ENCODE measurements at places on chromosomes 12 and 14. TPM values are rescaled to one million over a fixed set of nuclear protein-coding genes. Genes with fewer than 3 reads are reported as not detected.

- no peak for DNase-seq
Measured at GRCh38 chr14:94775091-94775870, 5.4 kb upstream of the GSC start.

DNA sequence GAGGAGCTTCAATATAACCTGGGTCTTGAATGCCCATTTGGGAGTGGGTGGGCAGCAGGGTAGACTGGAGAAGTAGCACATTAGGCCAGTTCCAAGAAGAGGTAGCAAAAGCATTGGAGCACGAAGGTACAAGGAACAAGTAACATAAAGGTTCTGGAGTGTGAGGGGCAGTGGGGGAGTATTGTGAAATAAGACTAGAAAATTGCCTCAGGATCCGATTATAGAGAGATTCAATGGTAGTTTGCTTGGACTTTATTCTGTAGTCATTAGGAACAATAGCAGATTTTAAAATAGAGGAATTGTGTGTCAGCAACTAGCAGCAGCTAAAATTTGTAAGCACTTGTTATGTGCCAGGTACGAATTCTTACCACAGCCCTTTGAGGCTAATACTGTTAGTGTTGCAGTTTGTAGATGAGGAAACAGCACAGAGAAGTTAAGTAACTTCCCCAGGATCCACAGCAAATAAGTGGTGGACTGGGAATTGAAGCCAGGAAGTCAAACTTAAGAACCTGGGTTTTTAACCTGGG is 61.8 kb downstream of the PPFIBP1 start:
- no peak for DNase-seq

DNA sequence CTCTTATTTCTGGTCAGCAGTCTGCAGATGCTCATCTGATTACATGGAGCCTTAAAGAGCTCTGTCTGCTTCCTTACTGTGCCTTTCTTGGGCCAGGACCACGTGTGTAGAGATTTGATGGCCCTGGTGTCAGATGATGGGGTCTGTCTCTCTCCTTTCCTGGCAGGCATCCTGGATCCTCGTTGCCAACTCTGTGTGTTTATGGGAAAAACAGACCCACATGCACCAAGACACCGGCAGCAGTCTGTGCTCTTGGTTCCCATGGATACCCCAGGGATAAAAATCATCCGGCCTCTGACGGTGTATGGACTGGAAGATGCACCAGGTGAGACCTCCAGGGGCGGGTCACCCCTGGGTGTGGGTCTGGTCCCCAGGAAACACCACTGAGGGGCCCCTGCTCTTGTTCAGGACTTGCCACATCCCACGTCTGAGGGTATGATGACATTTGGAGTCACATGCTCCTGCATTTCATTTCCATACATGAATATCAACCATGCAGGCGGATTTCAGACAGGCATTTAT is 18.5 kb upstream of the ALDH2 start:
- DNase-seq = no peak

DNA sequence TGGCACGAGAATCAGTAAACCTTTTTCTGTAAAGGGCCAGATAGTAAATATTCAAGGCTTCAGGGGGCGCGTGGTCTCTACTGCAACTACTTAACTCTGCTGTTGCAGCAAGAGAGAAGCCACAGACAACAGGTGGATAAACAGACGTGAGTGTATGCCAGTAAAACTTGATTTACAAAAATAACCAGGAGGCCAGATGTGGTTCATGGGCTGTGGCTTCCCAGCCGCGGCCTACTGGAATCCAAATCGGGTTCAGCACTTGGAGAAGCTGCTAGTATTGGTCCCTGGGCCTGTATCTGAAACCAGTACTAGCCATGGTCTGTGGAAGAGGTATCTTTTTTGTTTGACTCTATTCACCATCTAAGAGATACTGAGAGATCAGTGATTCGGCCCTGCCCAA is 13.3 kb downstream of the PPP2R5C start:
- no peak for DNase-seq

- no peak for DNase-seq
Measured at GRCh38 chr14:43166163-43166562, 1340.9 kb downstream of the FSCB start.

GRCh38 chr12:75815756-75816155 is 215.8 kb downstream of the PHLDA1 start:
- peak; percentile 34 for DNase-seq

PLEKHD1 gene
- total RNA-seq = under 0.01 TPM

SERPINA12 gene
- total RNA-seq = not detected
